ACHN (cell line): ENCODE measurements at places on chromosomes 5 and 9.
A peak's percentile ranks its signal among the peaks of the same experiment; 100 is the strongest.

- DNase-seq: no peak
Measured at GRCh38 chr5:151499501-151500035, 52.2 kb downstream of the SLC36A1 start.

DNA sequence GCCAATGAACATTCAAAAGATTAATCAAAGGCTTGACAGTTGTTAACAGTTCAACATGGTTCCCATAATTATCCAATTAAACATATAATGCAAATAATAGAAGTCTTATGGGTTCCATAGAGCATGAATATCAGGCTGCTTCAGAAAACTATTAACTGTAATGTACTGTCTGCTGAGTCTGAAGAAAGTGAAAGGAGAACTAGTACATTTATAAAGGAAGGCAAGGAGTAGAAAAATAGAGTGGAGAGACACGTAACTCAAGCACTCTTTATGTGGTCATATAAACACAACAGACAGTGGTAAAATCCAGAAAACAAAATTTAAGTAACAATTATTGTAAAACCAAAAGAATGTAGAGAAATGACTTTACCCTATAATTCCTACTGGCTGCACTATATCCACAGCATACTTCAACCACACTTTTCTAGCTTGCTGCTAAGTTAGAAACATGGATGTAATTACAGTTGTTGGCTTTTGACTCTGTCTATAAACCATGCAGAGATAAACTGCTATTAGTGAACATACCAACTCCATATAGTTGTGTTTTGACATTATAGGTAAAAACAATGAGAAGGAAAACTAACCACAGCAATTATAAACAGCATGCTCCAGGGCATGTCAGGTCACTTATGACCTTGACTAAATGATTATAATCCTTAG lies 32.7 kb downstream of the NFIB start:
- no peak for DNase-seq

- no peak for DNase-seq
Measured at GRCh38 chr5:144774197-144774596, 603.5 kb downstream of the KCTD16 start.

GRCh38 chr9:126507318-126508109 lies 106.2 kb upstream of the LMX1B start:
- DNase-seq: no peak

DNA sequence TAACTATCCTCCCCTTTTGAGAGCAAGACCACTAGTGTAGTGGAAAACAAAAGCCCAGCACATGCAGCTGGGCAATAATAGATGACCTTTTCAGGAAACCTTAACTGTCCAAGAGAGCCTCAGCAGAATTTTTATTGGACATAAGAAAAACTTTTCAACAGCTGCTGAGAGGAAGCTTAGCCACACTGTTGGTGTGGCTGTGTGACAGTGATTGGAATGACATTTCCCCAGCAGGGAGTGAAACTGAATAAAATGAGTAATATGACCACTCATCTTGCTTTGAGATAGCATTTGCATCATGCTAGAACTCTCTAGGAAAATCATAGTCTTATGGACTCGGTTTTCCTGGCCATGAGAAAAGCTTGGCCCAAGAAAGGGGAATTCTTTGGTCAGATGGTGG lies 687.8 kb downstream of the SLCO4C1 start:
- DNase-seq: no peak

DNA sequence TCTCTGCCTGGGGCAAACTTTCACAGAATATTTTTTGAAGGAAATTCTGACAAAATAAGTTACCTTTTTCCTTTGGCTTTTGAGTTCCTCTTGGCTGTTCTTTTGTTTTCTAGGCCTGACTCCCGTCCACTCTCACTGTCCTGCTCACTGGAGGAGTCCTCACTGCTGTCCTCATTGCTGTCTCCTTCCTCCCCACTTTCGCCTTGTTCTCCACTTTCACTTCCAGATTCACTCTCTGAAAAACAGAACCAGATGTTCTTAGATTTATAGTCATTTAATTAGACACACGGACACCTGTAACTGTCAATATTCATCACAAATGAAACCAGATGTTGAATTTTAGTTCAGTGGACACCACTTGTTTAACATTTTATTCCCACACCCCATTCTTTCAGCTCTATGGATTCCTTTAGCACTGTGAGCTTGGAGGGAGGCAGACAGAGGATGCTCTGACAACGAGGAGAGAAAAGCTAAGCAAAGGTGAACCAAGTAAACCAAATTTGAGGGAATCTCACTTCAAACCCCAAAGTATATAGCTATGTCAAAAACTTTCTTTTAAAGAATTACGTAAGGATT lies 180.7 kb downstream of the AP3B1 start:
- no peak for DNase-seq

DNA sequence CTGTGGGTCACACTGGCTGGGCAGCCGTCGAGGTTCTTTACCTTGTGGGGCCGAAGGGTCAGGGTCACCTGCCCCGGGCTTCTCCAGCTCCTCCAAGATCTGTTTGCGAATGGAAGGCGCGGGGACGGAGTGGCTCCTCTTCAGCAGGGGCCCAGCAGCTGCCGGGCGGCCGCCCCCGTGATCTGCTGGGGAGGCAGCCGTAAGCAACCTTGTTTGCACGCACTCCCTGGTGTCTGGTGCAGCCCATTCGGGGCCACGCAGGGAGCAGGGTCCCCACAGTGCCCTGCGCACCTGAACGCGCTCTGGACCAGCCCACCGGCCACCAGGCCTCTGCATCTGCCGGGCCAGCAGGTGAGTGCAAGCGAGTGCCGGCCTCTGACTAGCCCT lies 34.9 kb downstream of the PNPLA7 start:
- no peak for DNase-seq

GRCh38 chr9:102405218-102405867 lies 589.8 kb upstream of the CYLC2 start:
- DNase-seq: no peak

DNA sequence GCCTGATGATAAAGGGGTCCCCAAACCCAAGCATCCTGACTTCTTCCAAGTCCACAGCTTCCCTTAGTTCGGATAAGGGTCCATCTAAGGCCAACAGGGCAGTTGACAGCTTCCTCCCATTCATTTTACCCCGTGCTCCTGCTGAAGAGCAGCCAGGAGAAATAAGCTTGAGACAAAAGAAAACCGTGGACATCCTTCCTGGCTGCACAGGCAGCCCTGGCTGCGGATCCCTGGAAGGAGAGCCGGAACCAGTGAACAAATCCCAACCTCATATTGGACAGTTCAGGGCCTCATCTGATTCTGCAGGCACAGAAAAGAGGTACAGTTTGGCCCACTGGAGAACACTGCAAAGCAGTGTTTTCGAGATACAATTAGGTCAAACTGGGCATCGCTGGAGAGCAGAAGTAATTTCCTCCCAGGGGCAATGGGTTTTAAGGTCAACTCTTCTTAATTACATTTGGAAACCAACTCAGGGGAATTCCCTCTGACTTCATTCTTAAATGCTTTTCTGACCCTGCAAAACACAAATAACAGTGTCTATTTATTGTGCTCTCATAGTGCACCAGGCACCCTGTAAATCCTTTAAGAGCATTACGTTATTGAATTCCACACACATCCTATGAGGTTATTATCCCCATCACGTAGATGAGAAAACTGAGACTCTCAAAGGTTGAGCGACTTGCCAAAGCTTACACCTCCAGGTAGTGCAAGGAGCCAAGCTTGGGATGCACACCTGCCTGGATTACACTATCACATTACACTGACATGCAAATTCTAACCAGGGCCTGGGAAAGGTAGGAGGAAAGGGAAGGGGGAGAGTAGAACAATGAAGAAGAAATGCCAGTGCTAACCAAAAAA lies 21.2 kb downstream of the ADAM19 start:
- no peak for DNase-seq

GRCh38 chr5:54743997-54744788 lies 226.6 kb downstream of the SNX18 start:
- peak; percentile 49 for DNase-seq

DNA sequence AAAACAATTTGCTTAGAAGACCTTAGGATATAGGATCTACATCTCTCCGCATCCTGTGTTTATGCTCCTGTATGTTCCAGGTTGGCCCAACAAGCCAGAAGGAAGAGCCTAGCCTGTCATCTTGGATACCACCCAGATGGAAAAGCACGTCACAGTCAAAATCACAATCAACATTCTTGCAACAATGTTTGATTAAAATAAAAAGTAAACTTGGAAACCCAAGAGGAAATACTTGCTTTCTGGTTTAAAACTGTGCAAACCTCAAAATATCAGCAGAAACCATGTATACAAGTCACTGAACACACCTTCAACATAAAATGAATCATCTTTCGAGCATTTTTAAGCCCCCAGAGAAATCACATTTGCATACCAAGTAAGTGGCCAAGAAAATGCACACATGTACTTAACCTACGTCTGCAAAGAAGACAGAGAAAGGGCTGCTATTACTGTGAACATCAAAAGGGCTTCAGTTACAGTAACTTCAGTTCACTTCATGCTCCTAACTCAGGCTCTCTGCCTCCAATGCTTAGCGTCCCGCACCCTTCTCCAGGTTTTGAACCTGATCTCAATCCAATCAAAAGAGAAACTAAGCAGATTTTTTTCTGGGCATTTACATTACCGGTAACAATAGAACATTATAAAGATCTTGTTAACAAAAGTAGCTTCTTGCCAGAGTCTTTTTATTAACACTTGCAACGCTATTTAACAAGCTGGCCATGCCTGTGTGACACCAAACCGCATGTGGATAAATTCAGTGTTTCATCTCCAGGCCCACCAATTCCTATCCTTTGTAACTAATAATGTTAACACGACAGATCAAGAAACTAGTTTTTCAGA lies 1.3 kb downstream of the ENC1 start:
- peak; percentile 40 for DNase-seq

DNA sequence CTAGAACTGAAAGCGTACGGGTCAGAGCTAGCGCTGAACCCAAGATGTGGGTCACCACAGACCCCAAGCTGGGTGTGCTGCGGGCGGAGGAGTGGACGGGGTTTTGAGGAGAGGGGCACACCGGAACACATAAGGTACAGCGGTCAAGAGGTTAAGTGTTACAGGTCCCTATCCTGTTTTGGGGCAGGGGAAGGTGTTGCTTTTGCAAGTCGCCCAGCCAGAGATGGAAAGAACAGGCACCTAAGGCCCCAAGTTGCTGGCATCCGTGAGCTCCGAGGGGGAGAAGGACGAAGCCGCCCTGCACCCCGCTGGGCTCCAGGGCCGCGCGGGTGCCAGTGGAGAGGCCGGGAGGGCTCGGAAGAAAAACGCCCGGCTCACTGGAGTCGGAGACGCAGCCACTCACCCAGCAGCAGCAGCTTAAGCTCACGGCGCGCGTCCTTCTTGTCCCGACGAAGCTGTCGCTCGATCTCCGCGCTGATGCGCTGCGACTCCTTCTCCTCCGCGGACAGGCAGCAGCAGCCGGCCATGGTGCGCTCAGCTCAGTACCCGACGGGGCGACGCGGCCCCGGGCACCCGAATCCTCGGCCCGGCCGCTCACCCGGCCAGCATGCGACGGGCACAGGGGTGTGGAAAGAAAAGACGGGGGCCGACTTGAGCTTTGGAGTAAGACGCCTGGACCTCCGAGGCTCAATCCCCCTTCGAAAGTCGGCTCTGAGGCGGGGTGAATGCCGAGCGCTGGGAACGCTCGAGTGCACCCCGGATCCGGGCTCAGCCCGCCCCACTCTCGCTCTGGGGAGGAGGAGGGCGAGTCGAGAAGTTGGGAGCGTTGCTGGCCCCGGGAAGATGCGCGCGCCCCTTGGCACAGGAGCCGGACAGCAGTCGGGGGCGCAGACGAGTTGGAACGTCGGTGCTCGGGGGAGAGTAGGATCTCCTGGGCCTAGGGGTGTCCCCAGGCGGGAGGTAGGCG lies 572 bp downstream of the GNA14 start:
- no peak for DNase-seq

- DNase-seq: no peak
Measured at GRCh38 chr9:126160067-126160853, 166.4 kb upstream of the MVB12B start.

- peak; percentile 14 for DNase-seq
Measured at GRCh38 chr9:127786773-127787104, 905 bp downstream of the CDK9 start.

- no peak for DNase-seq
Measured at GRCh38 chr5:89535411-89535810, 652.4 kb upstream of the MEF2C start.

DNA sequence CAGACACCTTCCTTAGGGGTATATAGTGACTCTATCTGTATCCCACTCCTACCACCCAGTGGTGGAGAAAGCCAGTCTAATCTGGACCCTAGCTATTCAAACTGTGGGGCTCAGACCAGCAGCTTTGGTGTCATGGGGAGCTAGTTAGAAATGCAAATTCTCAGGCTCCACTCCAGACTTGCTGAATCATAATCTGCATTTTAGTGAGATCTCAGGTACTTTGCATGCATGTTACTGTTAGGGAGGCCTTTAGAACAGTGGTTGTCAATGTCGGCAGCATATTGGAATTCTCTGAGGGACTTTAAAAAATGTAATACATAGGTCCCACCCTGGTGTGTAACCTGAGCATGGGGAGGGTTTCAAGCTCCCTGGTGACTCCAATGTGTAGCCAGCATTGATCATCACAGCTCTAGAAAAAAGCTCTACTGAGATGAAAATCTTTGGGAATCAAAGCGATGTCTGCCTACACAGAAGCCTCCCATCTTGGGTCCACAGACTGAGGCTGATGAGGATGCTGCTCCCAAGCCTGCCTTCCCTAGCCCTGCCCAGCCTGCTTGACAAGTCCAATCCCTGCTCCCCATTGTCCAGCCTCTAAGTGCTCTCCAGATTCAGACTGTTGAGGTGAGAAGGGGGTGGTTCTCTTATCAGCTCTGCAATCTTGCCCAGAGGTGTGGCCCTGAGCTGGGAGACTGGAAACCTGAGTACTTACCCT lies 11.9 kb upstream of the GM2A start:
- no peak for DNase-seq

DNA sequence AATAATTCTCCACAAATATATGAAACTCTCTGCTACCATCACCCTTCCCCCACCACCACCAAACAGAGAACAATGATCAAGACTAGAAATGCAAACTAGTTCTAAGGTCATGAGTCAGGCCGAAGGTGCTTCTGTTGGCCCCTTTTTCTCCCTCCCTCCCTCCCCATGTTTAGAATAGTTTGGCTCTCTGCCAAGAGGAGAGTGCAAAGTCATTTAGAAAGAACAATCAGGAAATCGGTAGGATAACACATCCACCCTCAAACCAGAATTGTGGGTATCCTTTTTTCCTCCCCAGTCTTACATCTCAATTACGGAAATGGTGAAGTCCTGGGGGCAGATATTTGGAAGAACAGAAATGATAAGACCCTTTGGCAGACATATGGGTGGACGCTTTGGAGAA lies 170.1 kb downstream of the SLF1 start:
- DNase-seq: no peak

DNA sequence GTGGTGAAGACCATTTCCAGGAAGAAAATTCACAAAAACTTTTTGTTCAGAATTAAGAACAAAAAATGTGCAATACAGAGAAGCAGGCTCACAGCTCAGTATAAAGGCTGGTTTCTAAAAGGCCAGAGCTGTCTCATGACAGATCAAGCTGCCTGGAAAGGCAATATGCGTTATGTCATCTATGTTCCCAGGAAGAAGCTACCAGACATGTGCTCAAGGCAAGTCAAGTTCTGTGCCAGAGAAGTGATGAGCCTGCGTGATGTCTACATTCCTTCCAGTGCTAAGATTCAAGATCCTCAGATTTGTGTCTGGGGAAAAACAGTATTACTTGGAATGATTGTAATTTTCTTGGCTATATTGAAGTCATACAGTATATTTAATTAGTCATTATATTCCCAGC lies 104.3 kb downstream of the PDE4D start:
- no peak for DNase-seq

- no peak for DNase-seq
Measured at GRCh38 chr5:86337667-86338460, 279.9 kb upstream of the COX7C start.

GRCh38 chr9:89896806-89897340 lies 292.1 kb downstream of the GADD45G start:
- no peak for DNase-seq
